ENCODE measurements at places on chromosomes 6 and 20.

GRCh38 chr6:166691199-166691598 is 64.1 kb upstream of the RPS6KA2 start:
- DNase-seq = peak; percentile 86

DNA sequence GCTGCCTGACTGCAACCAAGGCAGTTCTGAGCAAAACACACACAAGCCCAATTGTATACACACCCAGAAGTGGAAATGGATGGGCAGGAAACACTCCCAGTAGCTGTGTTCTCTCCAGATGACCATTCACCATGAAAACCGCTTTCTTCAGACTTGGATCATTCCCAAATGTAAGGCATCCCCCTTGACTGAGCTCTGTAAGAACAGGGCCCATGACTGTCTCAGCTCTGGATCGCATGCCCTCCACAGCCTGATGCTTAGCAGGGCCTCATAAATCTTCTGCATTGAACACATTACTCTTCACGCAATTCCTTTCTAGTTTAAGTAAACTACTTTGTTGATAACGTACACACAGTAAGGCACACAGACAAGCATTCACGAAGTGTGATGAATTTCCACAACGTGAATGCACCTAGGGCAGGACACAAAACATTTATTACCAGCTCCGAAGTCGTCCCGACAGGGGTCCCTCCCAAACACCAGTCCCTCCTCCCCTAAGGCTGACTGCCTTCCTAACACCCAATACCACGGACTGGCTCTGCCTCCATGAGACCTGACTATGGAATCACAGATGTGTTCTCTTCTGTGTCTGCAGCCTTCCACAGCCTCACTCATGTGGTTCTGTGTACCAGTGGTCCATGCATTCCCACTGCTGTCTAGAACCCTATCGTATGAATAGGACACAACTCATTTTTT is 31.7 kb downstream of the BMP7 start:
- no peak for DNase-seq

DNA sequence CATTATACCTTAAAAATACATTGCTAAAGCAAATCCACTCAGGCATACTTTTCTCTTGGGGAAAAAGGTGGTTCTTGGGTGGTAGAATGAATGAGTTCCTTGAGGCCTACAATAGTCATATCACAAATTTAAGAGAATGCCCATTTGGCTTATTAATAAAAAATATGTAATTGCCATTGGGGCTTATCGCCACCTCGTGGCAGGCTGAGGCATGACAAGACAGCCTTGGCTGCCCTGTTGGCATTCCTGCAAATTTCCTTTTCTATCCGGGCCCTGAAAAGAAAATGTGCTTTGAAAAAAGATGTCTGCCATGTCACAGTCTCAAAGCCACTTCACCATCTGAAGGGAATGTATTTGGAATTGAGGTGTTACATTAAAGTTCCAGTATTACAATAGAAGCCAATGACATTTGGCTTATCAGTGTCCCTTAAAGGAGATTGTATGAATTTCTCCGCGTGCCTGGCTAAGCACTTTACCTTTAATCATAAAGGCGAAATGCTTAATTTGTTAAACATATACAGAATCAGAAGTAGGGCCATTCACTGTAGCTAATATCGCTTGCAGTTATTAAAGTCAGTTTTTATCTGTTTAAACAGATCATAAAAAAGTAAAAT is 188.3 kb upstream of the ZFP64 start:
- peak; percentile 64 for DNase-seq

DNA sequence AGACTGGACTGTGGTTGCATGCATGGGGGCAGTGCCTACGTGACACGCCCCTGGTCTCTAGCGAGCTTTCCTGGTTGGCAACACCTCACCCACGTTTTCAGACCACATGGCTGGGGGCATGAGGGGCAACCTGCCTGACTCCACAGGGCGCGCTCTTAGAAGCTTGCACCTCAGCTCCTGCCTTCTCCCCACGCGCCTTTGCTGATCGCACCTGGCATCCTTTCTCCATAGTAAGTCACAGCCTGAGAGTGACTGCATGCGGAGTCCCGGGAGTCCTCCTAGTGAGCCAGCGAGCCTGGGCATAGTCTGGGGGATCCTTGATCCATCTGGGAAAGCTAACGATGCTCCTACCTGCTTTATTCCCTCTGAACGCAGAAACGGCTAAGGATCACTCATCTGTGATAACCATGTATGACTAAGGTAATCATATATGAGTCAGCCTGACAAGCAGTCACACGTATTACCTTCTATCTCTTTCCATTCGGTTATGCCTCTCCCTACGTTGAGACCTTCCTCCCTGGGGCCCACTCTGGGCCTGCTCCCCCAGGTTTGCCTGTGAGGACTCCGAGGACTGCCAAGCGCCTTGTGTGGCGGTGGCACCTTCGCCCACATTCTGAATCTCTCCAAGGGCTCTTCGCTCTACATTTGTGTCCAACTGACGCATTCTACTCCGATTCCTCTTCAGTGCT is 4.5 kb downstream of the TCFL5 start:
- DNase-seq = no peak

GRCh38 chr20:48019496-48019895 is 234.2 kb upstream of the SULF2 start:
- peak; percentile 31 for DNase-seq

DNA sequence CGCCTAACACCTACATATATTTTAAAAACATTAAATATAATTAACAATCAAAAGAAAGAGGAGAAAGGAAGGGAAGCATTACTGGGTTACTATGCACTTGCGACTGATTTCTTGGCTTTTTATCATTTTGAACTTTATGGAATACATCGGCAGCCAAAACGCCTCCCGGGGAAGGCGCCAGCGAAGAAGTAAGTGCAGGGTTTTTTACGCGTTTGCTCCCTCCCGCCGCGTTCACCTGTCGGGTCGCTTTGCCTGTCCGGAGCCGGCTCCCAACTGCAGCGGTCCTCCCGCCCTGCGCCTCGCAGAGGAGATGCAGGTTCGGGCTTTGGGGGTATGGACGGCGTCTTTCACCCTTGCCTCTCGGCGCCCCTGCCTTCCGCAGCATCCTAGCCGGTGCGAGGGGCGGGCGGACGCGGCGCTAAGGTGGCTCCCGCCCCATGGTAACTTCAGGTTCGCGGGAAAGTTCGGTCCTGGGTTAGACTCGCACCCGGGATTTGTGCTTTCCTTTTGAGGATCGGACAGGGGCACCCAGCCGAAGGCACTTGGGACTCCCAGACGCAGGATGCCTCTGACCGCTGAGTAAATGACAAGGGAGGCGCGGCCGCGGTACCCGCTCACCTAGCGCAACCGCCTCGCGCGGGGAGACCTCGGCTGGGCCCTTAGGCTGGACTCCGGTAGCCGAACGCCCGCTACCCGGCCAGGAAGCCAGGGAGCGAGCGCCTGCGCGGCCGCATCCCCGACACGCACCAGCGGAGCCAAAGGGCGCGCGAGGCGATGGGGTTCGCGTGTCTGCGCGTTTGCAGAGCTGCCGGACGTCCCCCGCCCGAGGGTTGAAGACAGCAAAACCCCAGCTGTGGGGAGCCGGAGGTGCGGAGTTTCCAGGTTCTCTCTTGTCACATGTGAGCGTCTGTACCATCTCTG is 891 bp downstream of the RSPO3 start:
- peak; percentile 20 for DNase-seq

GRCh38 chr6:74579047-74579446 is 626.8 kb downstream of the COL12A1 start:
- no peak for DNase-seq

DNA sequence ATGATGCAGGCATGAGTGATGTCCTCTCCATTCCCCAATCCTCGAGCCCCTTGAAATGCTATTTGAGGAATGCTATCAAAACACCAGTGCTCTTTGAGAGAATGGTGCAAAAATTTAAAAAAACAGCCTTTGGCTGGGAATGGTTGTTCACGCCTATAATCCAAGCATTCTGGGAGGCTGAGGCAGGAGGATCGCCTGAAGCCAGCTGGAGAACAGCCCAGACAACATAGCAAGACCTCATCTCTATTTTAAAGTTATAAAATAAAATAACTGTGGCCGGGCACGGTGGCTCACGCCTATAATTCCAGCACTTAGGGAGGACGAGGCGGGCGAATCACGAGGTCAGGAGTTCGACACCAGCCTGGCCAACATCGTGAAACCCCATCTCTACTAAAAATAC is 4.2 kb upstream of the VARS1 start:
- DNase-seq = no peak

- DNase-seq = no peak
Observed at GRCh38 chr20:51353491-51353890, 189.0 kb downstream of the NFATC2 start.

DNA sequence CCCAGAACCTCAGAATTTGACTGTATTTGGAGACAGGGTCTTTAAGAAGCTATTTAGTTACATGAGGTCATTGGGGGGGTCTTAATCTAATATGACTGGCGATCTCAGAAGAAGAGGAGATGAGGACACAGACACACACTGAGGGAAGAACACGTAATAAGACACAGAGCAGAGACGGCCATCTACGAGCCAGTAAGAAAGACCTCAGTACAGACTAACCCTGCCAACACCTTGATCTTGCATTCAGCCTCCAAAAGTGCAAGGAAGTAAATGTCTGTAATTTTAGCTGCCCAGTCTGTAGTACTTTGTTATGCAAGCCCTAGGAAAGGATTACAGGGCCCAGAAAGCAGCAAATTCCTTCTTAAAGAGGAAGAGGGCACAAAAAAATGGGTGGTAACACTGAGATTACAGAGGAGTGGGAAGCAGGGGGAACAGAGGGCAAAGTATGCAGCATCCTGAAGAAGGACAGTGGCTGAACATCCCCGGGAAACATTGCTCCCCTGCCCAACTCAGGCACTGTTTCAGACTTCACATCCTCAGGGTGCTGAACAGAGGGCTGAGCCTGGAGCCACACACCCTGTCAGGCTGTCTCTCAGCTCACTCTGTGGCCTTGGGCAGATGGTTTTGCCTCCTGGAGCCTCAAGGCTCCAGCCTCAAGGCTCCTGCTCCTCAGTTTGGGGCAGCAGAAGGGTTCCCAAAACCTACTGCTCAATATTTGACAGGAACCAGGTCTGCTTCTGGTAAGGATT is 27.9 kb upstream of the SIRPG start:
- DNase-seq = no peak

All from urothelium cell line (cell line).